ENCODE measurements at places on chromosomes 7 and 10. TPM values are rescaled to one million over a fixed set of nuclear protein-coding genes. Genes with fewer than 3 reads are reported as not detected.

Gene PPP3CB
- total RNA-seq: 38.9 TPM

Gene TMEM273
- 25.6 TPM for total RNA-seq

Gene STEAP1B
- total RNA-seq: not detected

Gene COL17A1
- not detected for total RNA-seq

Gene ARHGEF5
- total RNA-seq: 10.0 TPM

Gene ASB15
- not detected for total RNA-seq

Gene CHAT
- total RNA-seq: not detected

Gene MOGAT3
- not detected for total RNA-seq

Gene ENO4
- total RNA-seq: not detected

Gene NRCAM
- 0.47 TPM for total RNA-seq

Gene SLC26A4
- total RNA-seq: 0.94 TPM

Gene DDC
- total RNA-seq: not detected

Gene DYNC1I1
- not detected for total RNA-seq

Gene STK31
- not detected for total RNA-seq

Gene FZD8
- total RNA-seq: 0.23 TPM

Gene C7orf57
- total RNA-seq: not detected

Gene PROSER2
- total RNA-seq: 0.74 TPM

Gene RAB19
- 7.2 TPM for total RNA-seq

Gene OR2A42
- total RNA-seq: not detected

Gene PLAC9
- not detected for total RNA-seq

Gene SMKR1
- total RNA-seq: 1.6 TPM

Gene TMEM120A
- 17.6 TPM for total RNA-seq

Gene PNLIPRP1
- total RNA-seq: not detected

Gene SCIN
- 0.39 TPM for total RNA-seq

Gene TAS2R41
- not detected for total RNA-seq

Gene LAMTOR4
- 143 TPM for total RNA-seq

Gene ETV1
- 0.31 TPM for total RNA-seq

Gene GPR37
- not detected for total RNA-seq

Gene FGFR2
- not detected for total RNA-seq

Gene GFRA1
- not detected for total RNA-seq

Gene MRLN
- total RNA-seq: not detected

Gene PRR15
- total RNA-seq: not detected

Gene THNSL1
- total RNA-seq: 3.8 TPM

Gene FAM237B
- total RNA-seq: not detected

Gene CPXM2
- total RNA-seq: not detected

Gene LHFPL3
- not detected for total RNA-seq

Gene MEOX2
- total RNA-seq: not detected

Gene LRRD1
- total RNA-seq: not detected

Gene CHN2
- 9.2 TPM for total RNA-seq

Gene EGR2
- 1.3 TPM for total RNA-seq

Gene CUZD1
- total RNA-seq: 2.8 TPM

Gene GRID2IP
- not detected for total RNA-seq

Gene PARD3
- 0.63 TPM for total RNA-seq

Gene SPAM1
- total RNA-seq: not detected

Gene SERPINE1
- 0.58 TPM for total RNA-seq

Gene ZNF37A
- 17.8 TPM for total RNA-seq

Gene SLC29A3
- 3.4 TPM for total RNA-seq

Gene JAKMIP3
- total RNA-seq: 0.08 TPM

Gene BEND7
- total RNA-seq: not detected

Gene ARHGEF35
- total RNA-seq: 2.4 TPM
